Testis (tissue), 5 donors: ENCODE measurements at places on chromosomes 4 and X. TPM values are rescaled to one million over a fixed set of nuclear protein-coding genes. Genes with fewer than 3 reads are reported as not detected.

DNA sequence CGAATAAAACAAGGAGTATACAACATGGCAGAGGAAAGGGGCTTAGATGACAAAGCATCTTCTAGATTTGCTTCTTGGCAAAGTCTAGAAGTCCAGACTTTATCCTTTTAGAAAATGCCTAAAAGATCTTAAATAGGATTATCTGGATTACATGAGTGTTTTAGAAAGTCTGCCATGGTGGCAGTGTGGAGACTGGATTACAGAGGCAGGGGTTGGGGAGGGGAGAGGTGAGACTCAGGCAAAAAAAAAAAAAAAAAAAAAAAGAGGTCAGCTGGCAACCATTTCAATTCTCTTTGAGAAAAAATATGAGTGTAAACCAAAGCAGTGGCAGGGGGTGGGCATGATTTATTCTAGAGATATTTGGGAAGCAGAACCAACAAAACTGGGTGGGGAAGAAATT, 17.4 kb downstream of the ZNF827 start:
- no peaks in the 10 kb centered on the region for H3K4me1 ChIP-seq
- H3K36me3 ChIP-seq, result no peaks in the 10 kb centered on the region
- no peak for DNase-seq

MED28 gene
- total RNA-seq, result 27.3 TPM

- H3K4me1 ChIP-seq, result no peaks in the 10 kb centered on the region
- DNase-seq, result no peak
- no peaks in the 10 kb centered on the region for H3K27me3 ChIP-seq
- H3K4me3 ChIP-seq, result no peak overlapping the region
- no peak overlapping the region for H3K27ac ChIP-seq
- no peaks in the 10 kb centered on the region for H3K36me3 ChIP-seq
These were observed 14.2 kb upstream of the CPE start for GRCh38 chr4:165364452-165365080.

TEX13B gene
- 0.81 TPM for total RNA-seq

DNA sequence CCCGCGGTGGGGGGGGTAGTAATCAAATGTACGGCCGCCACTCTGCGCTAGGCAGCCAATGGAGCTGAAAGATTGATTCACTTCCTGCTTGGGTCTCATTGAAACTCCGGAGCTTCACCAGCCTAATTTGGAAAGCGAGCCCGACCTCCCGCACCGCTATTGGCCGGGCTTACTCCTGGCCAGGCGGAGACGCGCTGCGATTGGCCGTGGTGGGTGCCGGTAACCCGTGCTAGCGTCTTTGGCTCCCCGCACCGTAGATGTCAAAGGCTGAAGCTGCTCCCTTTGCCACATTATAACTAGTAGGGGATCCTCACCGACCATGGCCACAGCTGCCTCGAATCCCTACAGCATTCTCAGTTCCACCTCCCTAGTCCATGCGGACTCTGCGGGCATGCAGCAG, at the start of gene POU3F4:
TSS of gene POU3F4 (plus strand) at position 285 of the 400 bp plus-strand sequence. CDS start at position 320, 35 bp downstream.
- H3K4me1 ChIP-seq, result no peaks in the 10 kb centered on the region
- H3K4me3 ChIP-seq, result no peak within 1 kb of the TSS
- H3K27me3 ChIP-seq, result no peaks in the 10 kb centered on the region
- peak; percentile 30 for DNase-seq
- no peaks in the 10 kb centered on the region for H3K36me3 ChIP-seq
- H3K27ac ChIP-seq, result no peak within 1 kb of the TSS

- H3K27me3 ChIP-seq, result no peaks in the 10 kb centered on the region
- H3K4me1 ChIP-seq, result no peaks in the 10 kb centered on the region
- H3K36me3 ChIP-seq, result no peaks in the 10 kb centered on the region
- no peak overlapping the region for H3K27ac ChIP-seq
- DNase-seq, result no peak
- no peak overlapping the region for H3K4me3 ChIP-seq
These were observed 26.2 kb upstream of the PNPLA4 start for GRCh38 chrX:7953446-7953845.

GRCh38 chr4:78809928-78810835, 34.0 kb downstream of the BMP2K start:
- H3K4me3 ChIP-seq, result no peak overlapping the region
- H3K27ac ChIP-seq, result no peak overlapping the region
- H3K36me3 ChIP-seq, result no peaks in the 10 kb centered on the region
- H3K27me3 ChIP-seq, result no peaks in the 10 kb centered on the region
- DNase-seq, result no peak

- peak overlapping the region; percentile 80 for H3K4me3 ChIP-seq
- peak overlapping the region; percentile 51 for H3K27ac ChIP-seq
- no peaks in the 10 kb centered on the region for H3K27me3 ChIP-seq
- DNase-seq, result no peak
- no peaks in the 10 kb centered on the region for H3K36me3 ChIP-seq
- no peaks in the 10 kb centered on the region for H3K4me1 ChIP-seq
These were observed 828 bp upstream of the BBS12 start for GRCh38 chr4:122731676-122732075.

DNA sequence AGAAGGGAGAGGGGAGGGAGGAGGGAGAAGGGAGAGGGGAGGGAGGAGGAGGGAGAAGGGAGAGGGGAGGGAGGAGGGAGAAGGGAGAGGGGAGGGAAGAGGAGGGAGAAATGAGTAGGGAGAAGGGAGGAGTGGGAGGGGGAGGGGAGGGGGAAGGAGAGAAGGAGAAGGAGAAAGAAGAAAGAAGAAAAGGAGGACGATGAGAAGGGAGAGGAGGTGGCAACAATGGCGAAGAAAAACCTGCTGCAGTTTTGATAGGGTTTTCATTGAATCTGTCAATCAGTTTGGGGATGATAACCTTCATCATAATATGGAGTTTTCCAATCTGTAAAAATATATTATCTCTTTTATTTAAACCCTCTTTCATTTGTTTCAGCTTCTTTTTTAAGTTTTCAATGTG, 185.2 kb downstream of the ADAM29 start:
- H3K27ac ChIP-seq, result no peak overlapping the region
- no peaks in the 10 kb centered on the region for H3K36me3 ChIP-seq
- no peaks in the 10 kb centered on the region for H3K27me3 ChIP-seq
- no peak for DNase-seq
- H3K4me1 ChIP-seq, result no peaks in the 10 kb centered on the region
- no peak overlapping the region for H3K4me3 ChIP-seq
